ENCODE measurements at places on chromosomes 1 and 21.

DNA sequence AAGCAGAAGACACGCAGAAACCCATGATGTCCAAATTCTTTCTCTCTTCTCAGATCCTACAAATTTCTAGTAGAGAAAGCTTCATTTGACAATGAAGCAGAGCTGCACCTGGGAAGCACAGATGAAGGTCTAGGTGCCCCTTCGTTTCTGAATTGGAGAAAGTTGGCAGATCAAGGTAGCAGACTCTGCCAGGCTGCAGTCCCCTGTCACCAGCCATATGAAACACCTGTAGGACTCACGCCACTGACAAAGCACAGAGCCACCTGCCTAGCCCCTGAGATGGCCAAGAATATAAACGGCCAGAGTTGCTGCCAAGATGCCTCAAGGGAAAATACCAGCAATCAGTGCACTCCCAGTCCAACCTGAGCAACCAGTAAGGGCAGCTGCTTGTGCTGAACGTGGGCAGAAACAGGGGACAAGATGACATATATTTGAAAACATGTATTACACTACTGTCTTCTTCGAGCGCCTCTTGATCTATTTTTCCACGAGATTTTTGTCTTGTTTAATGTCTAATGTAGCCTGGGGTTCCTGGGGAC lies 20.6 kb upstream of the PLEKHA6 start:
- peak; percentile 69 for DNase-seq

GRCh38 chr1:97091679-97092078 lies 370.1 kb downstream of the PTBP2 start:
- no peak for DNase-seq

DNA sequence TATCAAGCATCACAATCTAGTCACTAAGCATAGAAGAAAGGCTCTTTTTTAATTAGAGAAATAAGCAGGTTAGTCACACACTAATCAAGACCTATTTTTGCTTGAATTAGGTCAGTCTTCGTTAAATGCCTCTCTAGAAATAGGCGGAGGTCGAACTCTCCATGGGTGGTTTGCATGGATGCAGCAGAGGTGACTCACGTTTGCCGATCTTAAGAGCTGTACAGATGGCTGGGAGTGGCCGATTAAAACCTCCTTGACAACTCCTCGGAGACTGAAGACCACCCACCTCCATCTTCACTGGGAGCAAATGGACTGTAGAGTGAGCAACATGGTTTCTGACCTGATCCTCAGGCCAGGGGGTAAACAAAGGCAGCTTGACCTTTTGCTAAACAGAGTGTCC lies 249.3 kb downstream of the ZNF648 start:
- no peak for DNase-seq

- DNase-seq = no peak
Measured at GRCh38 chr1:234924450-234925355, 203.9 kb downstream of the TOMM20 start.

- no peak for DNase-seq
Measured at GRCh38 chr1:36934061-36934460, 100.3 kb downstream of the GRIK3 start.

GRCh38 chr1:208455821-208456220 lies 211.6 kb upstream of the PLXNA2 start:
- no peak for DNase-seq
